Cerebellum (tissue), 4 donors: ENCODE measurements at places on chromosomes 3 and 15.

GRCh38 chr15:56491110-56491722, 26.3 kb upstream of the MNS1 start:
- DNase-seq: peak; percentile 60

DNA sequence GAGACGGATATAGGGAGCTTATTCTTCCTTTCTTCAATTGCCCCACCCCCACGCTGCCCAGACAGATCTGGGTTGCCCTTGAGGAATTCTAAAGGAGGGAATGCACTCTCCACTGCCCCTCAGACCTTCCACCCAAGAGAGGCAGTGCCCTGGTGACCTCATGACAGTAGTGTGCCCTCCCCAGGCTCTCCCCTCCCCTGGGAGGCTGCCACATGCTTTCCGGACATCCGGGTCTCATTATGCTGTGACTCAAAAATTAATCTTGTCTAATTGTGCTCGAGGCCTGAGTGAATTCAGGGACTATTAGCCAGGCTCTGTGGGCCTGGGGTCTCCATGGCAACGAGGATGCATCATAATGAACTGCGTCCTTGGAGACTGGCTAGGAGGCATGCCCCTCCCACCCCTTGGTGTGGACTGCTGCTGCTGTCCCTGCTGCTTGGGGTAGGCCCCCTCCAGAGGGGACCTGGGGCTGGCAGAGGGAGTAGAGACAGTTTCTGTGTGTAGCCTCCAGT, 20.8 kb downstream of the CORO2B start:
- no peak for DNase-seq

DNA sequence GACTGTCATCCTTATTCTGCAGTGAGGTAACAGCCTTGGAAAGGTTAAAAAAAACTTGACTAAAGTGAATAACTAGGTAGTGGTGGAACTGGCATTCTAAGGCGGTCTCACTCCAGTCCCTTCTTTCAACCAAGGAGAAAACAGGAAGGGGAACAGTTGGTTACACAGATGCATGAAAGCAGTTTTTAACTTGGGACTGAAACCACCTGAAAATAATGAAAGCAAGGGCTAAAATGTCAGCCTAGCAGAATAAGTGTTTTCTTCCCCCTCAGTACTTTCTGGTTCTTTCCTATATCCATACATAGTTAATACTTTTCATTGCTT, 748 bp upstream of the AVEN start:
- no peak for DNase-seq

DNA sequence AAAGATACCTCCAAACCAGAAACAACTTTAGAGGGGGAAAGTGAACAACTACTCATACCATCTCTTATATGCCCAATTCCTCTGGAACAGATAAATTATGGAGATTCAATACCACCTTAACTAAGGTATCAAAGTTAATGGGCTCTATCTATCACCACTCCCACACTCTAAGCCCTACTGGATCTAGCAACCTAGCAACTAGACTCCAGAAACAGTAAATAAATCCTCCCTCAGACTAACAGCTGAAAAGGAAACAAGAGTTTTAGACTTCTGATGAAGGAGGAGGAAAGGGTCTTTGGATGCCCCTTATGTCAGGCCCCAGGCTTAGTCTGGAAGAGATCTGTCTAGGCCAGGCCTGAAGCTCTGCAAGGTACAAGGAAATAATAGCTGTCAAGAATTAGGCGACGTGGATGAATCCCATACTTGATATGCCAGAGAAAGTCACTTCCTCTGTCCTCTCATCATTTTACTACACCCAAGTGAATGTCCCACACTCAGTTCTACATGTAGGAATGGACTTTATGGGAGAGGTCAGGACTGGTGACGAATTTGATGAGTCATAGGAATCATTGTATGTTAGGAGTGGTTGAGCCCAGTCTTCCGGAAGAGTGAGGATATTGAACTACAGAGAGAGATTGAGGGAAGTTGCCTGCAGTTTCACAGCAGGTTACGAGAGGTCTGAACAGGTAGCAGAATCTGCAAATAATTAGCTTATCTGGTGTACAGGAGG, 113.8 kb downstream of the AKAP13 start:
- no peak for DNase-seq
